ENCODE measurements at places on chromosomes 6 and 20.

GRCh38 chr6:54002116-54002515 lies 109.1 kb upstream of the MLIP start:
- no peak for DNase-seq

- no peak for DNase-seq
Observed at GRCh38 chr6:16824845-16825685, 63.8 kb upstream of the ATXN1 start.

DNA sequence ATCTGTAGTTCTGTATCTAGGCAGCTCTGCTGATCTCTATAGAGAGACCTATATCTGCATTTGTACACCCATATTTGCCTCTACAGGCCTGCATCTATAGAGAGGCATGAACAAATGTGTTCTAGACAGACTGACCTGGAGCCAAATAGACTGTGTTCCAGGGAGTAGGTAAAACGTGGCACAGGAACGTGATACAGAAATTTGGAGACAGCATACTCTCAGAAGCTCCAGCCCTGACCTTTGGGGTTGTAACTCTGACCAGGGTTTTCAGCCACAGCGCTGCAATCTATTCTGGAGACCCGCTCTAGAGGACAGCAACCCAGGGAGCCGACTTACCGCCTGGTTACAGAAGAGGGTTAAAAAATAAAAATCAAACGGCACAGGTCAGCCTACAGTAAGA lies 983 bp downstream of the RBBP9 start:
- DNase-seq = no peak

- DNase-seq = no peak
Observed at GRCh38 chr6:74578339-74578738, 627.5 kb downstream of the COL12A1 start.

- peak; percentile 91 for DNase-seq
Observed at GRCh38 chr6:28940858-28941683, 17.3 kb upstream of the TRIM27 start.

DNA sequence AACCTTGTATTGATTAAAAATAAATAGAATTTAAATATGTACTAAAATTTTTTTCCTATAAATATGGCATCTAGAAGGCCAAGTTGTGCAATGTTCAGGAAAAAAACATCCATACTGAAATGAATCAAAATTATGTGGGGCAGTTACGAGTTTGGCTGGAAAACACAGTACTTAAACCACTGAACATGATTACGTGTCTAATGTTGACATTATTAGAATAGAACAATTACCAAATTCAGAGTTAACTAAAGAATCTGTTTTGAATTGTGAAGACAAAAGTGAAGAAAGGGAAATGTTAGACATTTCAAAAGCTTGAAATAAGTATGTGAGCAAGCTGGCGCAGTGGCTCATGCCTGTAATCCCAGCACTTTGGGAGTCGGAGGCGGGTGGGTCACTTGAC lies 57.2 kb downstream of the KLHL31 start:
- no peak for DNase-seq

GRCh38 chr20:16710781-16711180 lies 19.0 kb upstream of the SNRPB2 start:
- no peak for DNase-seq

DNA sequence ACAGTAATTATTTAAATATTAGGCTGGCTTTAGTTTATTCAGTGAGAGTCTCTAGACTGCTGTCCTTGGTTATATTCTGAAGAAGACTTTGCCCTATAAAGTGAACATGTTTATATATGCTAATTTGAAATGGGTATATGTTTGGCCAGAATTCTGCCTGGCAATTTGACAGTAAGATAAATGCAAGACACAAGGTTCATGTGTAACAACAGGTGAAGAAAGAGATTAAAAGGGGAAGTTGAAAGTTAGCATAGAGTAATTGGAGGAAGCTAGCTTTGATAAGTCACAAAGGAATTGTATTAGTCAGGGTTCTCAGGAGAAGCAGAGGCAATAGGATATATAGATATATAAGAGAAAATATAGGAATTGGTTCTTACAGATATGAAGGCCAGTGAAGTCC lies 191.4 kb downstream of the CENPW start:
- DNase-seq = no peak

- no peak for DNase-seq
Observed at GRCh38 chr6:105982761-105983540, 103.2 kb upstream of the PRDM1 start.

DNA sequence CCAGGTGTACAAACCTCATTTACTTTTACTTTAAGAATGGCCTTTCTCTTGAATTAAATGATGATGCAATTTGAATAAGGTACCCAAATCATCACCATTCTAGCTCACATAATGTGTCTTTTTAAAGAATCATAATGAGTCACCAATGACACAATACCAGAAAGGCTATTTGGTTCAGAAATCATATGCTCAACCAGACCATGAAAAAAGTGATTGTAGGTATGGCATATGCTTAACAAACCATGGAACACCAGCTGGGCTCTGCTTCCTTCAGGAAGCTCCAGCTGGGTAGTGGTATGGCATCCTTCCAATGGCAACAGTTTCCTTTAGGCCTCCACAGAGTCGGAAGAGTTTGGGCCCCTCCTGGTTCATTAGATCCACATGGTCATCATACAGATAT lies 128.2 kb downstream of the FRK start:
- DNase-seq = peak; percentile 72

DNA sequence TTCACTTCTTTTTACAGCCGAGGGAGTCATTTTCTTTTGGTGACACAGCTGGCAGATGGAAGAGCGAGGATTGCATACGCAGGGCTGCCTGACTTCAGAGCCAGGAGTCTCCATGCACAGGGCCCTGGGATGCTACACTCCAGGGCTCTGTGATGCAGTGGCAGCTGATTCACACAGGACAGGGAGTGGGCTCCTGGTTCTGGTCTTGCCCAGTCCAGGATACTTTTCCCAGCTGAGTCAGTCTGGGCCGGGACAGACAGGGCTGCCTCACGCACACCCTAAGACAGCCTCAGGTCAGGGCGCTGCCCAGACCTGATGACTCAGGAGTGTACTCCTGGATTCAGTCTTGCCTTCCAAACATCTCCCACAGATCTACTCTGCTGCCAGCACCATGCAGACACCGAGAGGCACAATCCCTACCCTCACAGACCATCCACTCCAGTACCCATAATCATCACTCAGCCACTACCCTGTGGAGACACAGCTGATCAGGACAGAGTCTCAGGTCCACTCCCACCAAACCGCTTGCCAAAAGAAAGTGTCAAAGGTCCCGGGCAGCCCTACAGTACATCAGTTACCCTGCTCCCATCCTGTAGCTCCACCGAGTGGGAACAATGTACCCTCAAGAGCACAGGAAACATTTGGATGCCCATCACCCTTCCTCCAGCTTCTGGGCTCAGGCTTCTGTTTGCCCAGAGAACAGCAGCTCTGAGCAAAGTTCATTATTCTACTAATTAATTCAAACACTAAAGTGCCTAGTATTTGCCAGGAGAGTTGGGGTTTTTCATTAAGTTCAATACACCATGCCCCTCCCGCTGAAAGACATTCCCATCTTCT lies 11.5 kb downstream of the SDC4 start:
- no peak for DNase-seq

DNA sequence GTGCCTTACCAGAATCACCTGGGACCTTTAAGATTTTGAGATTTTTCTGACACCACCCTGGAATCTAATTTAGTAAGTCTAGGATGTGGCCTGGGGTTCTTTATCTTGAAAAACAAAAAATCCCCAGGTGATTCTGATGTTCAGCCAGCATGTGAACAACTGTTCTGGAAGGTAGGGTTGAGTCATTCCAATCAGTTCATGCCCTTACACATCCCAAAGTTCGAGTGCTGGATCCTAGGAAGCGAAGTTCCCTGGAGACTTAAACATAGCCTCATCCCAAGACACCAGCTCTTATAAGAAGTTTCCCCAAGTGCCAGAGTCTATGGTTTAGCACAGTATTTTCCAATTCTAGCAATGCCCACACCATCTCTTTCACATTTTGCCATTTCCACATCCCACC lies 6.3 kb upstream of the TSHZ2 start:
- no peak for DNase-seq

- DNase-seq = no peak
Observed at GRCh38 chr6:142902636-142903053, 42.3 kb downstream of the HIVEP2 start.

DNA sequence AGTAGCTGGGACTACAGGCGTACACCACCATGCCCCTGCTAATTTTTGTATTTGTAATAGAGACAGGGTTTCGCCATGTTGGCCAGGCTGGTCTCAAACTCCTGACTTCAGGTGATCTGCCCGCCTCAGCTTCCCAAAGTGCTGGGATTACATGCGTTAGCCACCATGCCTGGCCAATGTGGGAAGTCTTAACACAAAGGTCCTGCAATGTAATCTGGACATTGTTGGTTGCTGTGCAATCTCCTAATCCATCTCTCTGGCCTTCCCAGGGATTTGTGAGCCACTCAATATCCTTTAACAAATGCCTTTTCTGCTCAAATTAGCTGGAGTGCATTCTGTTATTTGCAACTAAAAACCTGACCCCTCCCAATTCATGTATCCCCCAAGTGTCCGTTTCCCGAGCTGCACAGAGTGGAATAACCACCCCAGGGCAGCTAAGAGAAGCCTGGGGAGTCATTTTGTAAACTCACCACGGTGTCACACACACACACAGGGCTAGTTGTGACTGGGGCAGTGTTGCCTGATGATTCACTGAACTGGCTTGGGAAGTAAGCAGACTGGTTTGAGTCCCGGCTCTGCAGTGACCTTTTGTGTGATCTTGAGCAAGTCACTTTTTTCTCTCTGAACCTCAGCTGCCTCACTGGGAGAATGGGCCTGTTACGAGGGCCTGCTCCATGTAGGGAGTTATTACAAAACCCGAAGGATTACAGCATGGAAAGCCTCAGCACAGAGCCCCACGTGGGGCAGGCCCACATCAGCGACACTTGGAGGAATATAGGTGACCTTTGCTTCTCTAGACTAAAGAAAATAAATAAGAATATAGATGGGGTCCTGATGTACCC lies 152.3 kb downstream of the ZMYND8 start:
- DNase-seq = no peak

DNA sequence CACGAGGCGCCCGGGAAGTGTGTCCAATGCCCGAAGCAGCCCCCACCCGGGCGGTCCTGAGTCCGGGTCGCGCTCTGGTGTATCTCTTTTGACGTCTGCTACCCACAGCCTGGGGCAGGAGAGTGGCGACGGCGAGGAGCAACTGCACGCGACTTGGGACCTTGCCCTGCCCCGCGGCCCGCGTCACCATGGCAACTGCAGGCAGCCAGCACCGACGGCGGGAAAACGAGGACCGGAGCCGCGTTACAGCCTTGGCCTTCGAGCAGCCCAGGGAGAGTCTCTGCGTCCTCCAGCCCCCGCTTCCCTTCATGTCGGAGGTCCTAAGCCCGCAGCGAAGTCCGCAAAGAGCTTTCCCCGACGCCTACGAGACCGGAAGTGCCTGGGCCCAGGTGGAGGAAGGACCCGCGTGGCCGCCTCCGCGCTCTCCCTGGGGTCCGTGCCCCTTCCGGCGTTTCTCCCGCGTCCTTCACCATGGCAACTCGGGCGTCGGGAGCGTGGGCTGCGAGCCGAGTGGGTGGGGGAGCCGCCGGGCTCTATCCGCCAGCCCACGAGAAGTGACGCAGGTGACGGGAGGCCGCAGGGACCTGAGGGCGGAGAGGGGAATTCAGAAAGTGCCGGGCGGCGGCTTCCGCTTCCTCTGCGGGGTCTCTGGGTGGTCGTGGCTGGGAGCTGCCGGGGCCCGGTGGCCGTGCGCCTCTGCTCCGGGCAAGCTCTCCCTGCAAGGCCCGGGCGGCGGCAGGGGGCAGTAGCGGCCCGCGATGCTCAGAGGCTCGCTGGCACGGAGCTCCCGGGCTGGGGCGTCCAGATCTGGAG lies 88.6 kb upstream of the TGM3 start:
- DNase-seq = peak; percentile 47

All from NCI-H446 (cell line).